ENCODE measurements at places on chromosomes 2 and 18.

DNA sequence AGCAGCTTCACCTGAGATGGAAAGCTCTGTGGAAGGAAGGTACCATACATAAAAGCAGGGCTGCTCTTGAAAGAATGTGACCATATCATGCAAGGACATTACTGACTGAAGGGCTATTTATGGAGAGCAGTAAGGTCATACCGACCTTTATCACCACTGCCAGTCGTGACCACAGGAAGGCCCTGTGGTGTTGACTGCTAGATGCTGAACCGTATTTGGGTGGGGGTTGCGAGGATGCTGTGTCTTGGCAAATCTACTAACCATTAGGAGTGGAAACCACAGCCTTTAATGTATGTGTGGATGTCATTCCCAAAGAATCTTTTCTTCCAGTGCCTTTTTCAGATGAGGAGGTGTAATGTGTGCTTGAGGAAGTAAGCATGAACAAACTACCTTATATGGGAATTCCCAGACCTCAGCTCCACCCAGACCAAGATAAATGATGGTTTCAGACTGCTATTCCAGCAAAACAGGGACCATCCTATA, 60.8 kb downstream of the LIMS1 start:
- DNase-seq = no peak

GRCh38 chr2:101296371-101296770, 12.1 kb downstream of the RNF149 start:
- no peak for DNase-seq

DNA sequence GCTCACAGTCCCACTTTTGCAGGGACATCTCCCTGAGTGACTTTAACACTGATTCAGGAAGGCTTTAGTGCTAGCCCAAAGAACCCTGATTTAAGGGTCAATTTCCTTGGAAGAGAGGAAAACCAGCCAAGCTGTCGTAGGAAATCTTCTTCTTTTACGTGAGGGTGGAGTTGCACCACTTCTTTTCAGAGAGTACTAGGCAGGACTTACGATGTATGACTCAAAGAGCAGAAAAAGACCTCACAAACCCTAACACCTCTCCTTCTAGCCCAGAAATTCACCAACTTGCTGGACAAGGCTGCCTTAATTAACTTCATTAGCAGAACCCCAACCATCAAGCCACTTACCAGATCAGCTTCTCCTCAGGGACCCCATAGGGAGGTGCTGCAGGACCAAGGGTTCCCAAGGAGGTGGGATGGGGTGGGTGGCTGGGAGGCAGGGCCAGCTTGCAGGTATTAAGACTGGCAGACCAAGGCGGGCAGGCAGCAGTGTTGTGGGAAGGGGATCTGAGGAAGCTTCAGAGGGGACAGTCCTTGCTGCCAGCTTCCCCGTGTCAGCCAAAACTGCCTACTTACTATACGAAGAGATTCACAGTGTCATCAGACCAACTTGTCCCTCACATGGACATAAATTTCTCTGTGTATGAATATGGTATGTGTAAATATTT, 6.7 kb downstream of the SERPINB2 start:
- DNase-seq = no peak

- DNase-seq = no peak
Observed at GRCh38 chr2:101734505-101735165, 37.1 kb downstream of the MAP4K4 start.

DNA sequence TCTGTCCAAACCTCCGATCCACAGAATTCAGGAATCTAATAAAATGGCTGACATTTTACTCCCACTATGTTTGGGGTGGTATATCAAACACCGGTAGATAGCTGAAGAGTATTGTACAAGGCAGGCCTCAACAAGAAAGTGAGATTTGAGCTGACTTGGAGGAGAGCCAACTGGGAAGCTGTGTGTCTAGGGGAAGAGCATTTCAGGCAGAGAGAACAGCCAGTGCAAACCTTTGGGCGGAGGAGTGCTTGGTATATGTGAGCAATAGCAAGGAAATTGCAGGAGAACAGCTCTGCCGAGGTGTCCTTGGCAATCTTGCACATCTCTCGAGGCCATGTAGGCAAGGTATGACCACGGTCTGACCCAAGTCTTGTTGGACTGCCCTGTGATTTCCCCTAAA, 1.8 kb upstream of the MERTK start:
- DNase-seq = peak; percentile 18

GRCh38 chr18:31206787-31207381, 44.2 kb upstream of the DSC1 start:
- no peak for DNase-seq

GRCh38 chr2:137183206-137183898, 418.0 kb downstream of the THSD7B start:
- no peak for DNase-seq

GRCh38 chr18:24840051-24840450, 379.6 kb downstream of the HRH4 start:
- no peak for DNase-seq

GRCh38 chr2:153074207-153074606, 355.8 kb downstream of the ARL6IP6 start:
- no peak for DNase-seq

DNA sequence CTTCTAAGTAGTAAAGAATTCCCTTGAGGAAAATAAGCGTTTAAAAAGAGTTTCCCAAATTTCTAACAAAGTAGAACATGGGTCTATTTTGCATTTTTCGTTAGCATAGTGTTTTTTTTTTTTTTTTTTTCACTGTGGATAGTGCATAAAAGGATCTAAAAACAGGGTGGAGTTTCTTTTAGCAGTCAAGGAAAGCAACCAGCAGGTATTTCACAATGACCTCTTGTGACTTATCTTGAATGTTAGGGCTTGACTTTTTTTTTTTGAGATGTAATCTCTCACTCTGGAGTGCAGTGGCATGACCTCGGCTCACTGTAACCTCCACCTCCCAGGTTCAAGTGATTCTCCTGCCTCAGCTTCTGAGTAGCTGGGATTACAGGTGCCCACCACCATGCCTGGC, 14.9 kb upstream of the DGKD start:
- DNase-seq = no peak

DNA sequence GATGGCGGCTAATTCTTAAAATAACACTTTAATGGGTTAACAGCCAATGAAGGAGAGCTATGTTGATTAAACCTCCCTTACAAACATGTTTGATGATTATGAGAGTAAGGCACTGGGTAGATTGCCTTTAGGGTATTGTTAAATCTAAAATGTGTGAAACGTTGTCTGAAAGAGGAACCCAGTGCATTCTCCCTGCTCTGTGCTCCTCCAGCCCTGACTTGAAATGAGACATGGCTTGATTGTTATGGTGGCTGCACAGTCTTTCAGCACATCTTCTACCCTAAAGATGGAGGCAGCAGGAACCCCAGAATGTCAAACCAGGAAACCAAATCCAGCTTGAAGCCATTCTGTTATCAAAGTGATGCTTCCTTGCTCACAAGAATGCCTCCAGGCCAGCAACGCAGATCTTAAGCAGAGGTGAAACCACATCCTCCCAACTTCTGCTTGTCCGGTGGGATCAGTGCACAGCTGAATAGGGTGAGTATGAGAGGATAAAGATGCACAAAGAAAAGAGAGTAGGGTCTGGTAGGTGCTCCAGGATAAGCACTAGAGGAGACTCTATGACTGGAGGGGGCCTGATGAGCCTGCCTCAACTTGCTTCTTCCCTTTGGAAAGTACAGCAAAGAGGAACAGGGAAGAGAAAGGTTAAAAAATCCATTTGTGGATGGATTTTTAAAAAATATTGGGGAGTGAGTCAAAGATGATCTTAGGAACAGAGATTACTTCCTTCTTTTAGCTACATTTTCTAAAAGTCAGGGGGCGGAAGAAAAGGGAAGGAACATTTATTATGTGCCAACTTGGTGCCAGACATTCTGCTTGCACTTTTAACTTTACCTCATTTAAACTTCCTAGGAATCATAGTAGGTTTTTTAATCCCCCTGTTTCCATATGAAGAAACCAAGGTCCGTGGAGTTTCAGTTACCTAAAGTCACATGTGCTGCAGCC, 523.0 kb downstream of the TXNL1 start:
- DNase-seq = no peak

DNA sequence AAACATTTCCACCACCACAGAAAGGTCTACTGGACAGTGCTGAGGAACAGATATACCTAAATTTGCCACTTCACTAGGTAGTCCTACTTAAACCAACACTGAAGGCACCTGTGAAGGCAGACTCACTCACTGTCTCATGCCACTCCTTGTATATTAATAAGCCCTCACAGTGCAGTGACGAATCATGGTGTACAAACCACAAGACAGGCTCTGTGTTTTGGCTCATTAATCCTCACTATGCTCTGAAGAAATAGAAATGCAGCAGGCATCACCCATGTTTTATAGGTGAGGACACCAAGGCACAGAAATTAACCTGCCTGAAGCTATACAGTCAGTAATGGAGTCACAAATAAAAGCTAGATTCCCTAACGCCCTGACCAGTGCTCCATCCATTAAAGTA, 44.3 kb downstream of the BARD1 start:
- DNase-seq = no peak

DNA sequence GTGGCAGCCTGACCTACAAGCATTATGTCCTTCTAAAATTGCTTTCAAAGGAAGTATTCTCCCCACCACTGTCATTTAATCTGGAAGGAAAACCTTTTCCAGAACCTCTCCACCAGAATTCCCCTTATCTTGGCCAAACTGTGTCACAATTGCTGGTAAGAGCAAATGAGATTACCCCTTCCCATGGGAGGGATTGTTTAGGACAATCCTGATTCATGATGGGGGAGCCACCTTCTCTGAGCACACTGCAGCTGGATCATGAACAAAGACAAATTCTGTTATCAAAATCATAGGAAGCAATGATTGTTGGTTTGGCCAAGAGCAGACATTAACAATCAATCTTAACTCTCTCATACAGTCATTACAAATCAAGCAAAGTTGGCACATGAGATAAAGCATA, 18.1 kb upstream of the ATOH8 start:
- no peak for DNase-seq

- DNase-seq = no peak
Observed at GRCh38 chr2:28444956-28445355, 50.9 kb upstream of the PLB1 start.

GRCh38 chr2:11642972-11643371, 27.0 kb downstream of the NTSR2 start:
- no peak for DNase-seq

GRCh38 chr2:26344581-26345282, 1.2 kb upstream of the SELENOI start:
- no peak for DNase-seq

DNA sequence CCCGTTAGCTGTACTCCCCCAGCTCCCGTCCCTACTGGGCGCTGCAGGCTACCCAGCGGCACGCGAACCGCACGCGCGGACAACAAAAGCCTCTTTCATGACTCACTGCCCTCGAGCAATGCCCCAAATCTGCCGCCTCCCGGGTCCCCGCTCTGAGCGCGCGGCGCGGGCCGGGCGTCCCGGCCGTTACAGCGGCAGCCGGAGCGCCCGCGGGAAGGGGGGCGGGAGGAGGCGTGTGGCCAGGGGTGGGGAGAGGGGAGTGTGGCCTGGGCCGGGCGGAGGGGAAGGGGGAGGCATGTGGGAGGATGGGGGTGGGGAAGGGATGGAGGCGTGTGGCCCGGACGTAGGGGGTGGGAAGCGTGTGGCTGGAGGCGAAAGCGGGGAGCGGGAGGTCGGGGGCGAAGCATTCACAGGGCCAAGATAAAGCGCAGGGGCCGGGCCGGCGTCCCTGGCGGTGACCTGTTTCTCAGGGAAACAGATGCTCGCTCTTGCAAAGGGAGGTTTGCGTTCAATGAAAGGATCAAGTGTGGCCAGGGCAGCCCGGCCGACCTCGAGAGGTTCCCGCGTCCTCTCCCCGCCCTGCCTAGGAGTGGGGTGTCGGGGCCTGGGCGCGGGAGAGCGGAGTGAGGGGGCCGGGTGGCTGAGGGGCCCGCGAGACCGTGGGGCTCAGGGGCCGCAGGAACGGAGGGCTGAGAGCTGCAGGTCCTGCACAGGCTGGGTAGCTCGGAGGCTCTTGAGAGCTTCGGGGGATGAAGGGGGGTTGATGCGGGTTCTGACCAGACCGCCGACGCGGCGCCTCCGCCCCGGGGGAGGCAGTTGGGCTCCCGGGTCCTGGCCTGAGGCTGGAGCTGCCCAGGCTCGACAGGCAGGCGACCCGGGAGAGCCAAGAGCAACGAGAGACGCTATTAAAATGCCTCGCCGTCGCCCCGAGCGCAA, 3.5 kb upstream of the NEUROD1 start:
- DNase-seq = no peak

DNA sequence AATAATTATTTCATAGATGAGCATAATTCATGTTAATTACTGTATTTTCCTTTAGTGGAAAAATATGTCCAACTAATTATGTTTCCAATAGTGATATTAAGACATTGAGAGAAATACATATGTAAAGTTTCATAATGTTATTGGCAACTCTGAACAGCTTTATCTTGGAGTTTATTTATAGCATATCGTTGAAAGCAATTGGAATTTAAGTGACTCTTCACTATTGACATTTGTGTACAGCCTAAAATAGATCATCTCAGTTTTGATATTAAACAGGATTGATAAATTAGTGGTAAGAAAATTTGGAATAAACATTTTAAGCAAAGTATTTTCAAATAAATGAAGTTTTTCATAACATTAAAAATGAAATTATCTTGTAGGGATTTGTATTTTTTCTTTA, 79.7 kb downstream of the EML4 start:
- DNase-seq = no peak

DNA sequence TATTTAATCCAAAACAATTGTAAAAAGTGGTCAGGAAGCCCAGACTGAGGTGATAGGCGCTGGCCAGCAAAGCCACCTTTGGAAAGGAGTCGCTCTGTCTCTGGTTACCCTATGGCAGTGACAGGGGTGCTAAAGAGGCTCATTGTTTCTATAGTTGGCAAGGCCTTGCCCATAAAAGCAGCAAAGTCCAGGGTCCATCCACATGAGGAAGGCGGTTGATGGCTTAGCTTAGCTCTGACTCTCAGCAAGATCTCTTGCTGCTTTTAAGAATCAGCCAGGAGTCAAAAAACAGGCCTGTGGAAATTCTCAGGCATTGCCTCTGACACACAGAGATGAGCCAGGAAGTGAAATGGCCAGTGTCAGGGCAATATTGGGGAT, 57.8 kb upstream of the CYP26B1 start:
- no peak for DNase-seq

DNA sequence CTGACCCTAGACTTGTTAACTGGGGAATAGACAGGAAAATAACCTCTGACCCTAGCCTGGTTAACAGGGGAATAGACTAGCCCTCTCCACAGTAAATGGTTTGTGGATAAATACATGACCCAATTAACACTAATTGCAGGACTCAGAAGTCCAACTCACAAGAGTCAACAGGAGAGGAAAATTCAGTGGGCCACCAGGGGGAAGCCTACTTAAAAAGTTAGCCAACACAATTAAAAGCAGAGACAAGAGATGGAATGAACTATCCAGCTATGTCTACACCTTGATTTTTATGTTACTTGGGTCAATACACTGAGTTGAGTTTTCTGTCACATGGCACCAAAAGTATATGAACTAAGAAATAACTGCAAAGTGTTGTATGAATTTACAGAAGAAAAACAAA, 158.8 kb upstream of the SLC39A10 start:
- no peak for DNase-seq

DNA sequence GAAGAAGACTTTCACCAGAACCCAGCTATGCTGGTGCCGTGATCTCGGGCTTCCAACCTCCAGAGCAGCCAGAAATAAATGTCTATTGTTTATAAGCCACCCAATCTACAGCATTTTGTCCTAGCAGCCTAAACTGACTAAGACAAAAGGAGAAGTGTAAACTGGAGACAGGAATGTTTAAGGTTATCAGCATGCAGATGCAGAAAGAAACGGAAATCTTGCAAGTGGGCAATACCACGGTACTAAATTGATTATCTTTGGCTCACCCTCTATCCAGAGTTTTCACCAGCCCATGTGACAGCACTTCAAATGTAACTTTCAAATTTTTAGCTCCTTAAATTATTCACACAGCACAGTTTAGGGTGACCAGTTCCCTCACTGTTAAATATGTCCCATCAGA, 5.7 kb upstream of the CAPN14 start:
- DNase-seq = no peak

Data from DMS 273 treated with DMSO at 0.1 percent for 48 hours (cell line).